Astrocyte of the hippocampus (primary cell): ENCODE measurements at places on chromosomes 12 and 14.
A peak's percentile ranks its signal among the peaks of the same experiment; 100 is the strongest.

DNA sequence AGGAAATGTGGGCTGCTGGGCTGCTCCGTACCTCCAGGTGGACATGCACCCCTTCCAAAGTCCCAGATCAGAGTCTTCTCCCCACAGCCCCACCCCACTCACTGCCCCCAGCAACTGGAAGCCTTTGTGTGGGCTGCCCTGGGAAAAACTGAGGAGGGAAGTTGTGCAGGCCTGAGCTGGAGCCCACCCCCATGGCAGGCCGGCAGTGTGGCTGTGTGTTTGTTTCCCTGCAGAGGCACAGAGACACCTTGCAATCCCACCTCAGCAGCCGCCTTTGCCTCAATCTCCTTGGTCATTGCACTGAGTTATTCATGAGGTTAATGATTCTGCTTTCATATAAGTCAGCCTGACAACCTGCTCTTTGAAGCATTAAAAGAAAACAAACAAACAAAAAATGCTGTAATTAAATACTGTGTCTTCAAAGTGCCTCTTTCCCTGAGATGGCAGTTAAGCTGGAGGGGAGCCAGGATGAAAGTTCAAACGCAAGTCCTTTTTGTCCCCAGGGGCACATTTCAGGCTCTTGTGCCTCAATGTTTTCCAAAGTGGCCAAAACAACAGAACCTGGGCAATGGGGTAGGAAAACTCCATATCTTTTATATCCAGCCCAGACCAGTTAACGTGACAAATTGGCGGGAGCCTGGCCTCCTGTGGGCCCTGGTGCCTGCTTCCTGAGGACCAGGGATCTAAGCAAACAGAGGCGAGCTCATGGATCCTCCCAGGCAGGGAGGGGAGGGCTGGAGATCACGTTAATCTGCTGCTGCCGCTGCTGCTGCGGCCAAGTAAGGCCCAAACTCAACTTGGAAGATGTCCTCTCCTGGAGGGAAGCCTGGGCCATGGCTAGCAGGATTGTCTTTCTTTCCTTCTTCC is 51.9 kb upstream of the TSPAN11 start:
- no peak for DNase-seq

DNA sequence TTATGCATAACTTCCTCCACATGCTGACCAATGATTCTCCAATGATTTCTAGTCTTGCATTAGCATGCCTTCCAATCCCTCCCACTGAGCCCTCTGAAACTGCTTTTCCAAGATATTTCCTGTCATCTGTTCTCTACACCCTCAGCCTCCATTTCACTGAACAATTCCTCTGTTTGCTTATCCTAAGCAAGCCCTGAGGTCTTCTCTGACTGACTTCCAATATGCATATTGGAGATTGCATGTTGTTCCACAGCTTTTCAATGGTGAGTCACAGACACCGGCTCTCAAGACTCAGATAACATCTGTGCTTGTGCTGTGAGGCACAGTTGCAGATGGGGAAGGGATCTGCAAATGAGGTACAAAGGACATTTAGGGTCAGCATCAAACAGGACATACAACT is 141.0 kb downstream of the SLC16A7 start:
- peak; percentile 70 for DNase-seq

DNA sequence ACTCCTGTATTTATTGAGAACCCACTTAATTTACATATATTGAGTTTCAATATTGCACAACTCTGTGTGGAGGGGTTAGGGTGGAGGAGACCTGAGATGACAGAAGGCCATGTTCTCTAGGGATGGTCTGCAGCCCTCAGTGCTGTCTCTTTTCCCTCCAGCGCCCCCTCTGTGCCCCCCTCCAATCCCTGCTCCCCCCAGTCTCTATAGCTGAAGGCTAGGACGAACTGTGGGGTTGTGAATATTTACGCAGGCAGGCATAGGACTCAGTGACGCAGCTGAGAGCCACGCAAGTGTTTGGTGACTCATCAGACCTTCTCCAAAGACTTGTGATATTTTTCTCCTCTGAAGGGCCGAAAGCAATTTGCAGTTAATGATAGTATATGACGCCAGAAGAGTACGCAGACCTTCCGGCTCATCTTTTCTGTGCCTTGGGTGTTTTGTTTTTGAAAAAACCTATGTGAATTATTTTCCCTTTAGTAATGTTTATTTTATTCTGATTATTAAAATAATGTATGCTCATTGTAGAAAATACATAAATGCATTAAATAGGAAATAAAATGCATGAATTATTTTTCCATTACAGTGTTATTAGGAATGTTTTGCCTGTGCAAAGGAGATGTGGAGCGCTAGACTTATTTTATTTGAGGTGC is 85.3 kb downstream of the SLC25A47 start:
- DNase-seq, result peak; percentile 89

DNA sequence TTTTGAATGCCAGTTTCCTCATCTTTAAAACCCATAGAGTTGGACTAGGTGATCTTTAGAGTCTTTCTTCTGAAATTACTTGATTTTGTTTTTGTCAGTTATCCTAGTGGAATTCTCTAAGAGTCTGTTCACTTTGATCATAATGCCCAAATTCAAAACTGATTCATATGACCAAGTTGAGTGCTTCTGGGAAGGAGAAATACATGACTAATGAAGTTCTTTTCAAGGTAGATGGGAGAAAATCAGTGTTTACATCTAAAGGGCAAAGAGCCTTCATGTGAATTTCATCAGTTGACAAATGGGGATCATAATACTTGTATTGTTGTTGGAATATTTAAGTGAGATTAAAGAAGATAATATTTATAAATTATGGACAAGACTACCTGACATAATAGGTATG is 53.2 kb downstream of the ERC1 start:
- DNase-seq, result no peak

DNA sequence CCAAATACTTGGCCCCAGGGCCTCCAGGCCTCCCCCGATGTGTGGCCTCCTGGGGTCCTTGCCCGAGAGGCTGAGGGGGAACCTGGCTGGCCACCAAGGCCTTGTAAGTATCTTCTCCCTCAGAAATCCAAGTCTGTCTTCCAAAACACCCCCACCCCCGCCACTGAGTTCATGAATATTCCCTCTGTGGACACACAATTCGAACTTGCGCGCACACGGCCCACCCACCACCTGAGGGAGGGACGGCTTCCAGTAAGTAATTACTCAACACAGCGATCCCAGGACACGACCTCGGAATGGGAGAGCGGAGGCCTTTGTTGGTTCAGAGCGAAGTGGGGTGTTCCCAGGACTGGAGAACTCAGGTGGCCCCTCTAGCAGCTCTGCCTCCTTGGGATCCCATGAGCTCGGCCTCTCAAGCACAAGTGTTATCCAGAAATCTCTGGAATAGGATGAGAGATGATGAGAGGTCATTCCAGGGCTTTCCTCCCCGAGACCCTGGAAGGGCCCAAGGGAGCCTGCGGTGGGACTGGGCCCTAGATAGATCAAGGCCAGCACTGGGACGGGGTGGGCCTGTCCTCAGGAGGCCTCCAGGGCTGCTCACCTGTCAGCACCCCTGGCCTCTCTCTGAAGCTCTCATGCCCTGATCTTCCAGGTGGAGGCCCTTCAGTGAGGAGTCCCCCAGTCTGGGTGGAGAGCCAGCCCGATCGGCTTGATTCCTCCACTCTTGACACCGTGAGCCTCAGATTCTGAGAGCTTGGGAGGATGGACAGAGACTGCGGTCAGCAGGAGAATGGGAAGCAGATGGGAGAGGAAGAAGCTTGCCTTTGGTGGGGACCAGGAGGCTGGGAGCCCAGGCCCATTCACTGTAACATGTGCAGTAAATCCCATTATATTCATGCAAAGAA is 219.0 kb upstream of the RTL1 start:
- no peak for DNase-seq

DNA sequence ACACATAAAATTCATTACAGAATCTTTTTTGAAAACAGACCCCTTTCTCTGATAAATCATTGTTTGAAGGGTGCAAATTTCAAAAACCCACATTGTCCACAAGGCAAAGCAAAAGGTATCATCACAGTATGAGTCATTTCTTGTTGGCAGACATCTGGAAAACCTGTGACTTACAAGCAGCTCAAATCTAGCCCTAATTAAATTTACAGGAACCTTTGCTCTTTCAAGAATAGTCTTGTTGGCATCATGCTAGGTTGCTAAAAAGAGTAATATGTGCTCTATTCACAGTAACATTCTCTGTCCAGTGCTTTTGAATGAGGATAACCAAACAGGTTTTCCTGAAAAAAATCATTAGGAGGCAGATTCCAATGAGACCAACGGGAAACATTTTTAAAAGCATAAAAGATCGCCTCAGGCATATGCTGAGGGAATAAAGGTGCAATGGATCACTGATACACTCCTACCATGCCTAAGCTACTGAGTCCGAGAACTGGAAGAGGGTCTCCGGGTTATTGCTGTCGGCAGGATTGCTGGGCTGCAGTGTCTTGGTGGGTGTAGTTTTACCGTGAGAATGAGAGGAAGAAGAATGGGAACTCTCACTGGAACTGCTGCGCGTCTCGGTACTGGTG is 55.5 kb upstream of the TTC7B start:
- DNase-seq, result peak; percentile 59

DNA sequence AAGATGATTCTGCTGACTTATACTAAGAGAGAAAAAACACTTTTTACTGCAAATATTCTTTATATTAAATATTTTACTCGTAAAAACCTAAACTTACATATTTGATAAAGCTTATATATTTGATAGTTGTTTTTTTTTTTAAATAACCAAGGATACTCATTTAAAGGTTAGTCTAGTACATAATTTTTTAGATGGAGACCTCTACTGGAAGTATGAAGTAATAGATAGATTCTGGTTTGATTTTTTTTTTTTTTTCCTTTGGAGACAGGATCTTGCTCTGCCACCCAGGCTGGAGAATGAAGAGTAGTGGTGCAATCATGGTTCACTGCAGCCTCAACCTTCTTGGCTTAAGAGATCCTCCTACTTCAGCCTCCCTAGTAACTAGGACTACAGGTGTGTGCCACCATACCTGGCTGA is 16.4 kb downstream of the ARID2 start:
- no peak for DNase-seq

DNA sequence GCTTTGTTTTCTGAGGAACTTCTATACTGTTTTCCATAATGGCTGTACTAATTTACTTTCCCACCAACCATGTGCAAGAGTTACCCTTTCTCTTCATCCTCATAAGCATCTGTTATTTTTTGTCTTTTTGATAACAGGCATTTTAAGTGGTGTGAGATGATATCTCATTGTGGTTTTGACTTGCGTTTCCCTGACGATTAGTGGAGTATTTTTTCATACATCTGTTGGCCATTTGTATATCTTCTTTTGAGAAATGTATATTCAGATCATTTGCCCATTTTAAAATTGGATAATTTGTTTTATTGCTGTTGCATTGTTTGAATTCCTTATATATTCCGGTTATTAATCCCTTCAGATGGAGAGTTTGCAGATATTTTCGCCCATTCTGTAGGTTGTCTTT is 10.2 kb upstream of the HMGA2 start:
- no peak for DNase-seq

DNA sequence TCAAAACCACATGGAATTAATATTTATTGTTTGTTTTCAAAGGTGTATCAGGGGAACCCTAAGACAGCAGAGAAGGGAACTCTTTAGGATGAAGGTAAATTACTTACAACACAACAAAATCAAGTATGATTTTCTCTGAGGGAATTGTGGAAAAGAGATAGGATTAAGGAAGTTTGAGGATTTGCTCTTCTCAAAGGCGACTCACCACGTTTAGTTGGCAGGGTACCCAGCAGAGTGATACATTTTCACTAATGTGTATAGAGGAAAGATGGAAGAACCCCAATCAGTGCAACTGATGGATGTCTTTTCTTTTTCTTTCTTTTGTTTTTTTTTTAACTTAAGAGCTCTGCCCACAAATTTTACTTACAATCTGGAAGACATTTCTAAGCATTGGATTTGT is 499.2 kb downstream of the CCER1 start:
- DNase-seq, result no peak

GRCh38 chr12:117456076-117456475 is 94.7 kb upstream of the NOS1 start:
- no peak for DNase-seq

DNA sequence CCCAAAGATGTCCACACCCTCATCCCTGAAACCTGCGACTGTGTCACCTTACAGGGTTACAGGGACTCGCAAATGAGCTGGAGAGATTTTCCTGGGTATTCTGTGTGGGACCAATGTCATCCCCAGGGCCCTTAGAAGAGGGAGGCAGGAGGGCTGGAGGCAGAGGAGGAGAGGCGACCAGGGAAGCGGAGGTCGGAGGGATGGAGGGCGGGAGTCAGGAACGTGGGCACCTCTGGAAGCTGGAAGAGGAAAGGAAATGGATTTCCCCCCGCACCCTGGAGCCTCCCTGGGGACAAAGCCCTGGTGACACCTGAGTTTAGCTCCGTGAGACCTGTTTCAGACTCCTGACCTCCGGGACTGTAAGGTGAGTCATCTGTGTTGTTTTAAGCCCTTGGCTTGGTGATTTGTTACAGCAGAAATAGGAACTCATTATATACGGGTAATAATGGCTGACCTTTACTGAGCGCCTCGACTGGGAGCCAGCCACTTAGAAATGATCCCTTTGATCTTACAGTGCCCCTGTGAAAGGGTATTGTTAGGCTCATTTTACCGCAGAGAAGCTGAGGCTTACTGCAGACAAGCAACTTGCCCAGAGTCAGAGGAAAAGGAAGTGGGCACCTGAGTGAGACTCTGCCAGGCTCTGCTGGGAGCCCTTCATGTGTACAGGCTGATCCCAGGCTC is 29.3 kb upstream of the FZD10 start:
- no peak for DNase-seq

DNA sequence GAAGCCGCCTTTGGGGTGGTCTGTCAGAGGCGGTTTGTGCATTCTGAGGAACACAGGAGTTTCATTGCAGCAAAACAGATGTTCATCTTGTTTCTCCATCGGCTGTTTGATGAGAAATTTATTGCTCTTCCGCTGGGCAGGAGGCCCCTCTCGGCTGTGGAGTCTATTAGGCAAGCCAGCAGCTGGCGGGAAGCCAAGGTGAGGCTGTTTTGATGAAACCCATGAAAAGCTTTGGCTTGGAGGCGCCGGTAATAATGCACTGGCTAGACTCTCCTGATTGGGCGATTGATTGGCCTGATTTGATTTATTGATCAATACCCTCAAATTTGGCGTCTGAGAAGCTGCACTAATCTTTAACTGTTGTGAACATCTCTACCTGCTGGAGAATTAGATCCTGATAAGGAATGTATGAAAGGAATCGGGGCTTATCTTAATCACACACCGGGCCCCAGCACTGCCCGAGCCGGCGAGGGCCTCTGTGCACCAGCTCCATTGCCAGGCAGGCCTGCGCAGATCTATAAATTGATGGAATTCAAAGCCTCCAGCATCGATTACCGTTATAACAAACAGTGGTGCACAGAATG is 187.7 kb downstream of the PHETA1 start:
- peak; percentile 48 for DNase-seq

DNA sequence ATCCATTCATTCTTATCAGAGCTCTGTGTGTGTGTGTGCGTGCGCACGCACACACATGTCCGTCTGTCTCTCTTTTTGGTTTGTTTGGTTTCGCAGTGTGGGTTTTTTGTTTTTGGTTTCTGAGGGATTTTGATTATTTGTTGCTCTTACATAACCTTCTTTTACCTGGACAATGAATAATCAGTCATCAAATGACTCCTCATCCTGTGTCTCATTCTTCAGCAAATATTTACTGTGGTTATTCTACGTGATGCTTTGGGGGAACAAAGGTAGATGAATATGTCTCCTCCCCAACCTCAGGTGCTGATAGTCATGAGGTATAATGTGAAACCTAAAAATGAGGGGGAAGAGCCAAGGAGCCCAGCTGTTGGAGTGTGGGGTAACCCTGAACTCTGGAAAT is 92.4 kb downstream of the SAMD4A start:
- no peak for DNase-seq

GRCh38 chr14:65035049-65035448 is 48.4 kb downstream of the FNTB start:
- DNase-seq, result no peak
